ENCODE measurements at places on chromosomes 2 and 18.

GRCh38 chr2:107595285-107595684 is 231.4 kb upstream of the RGPD4 start:
- no peak for DNase-seq

DNA sequence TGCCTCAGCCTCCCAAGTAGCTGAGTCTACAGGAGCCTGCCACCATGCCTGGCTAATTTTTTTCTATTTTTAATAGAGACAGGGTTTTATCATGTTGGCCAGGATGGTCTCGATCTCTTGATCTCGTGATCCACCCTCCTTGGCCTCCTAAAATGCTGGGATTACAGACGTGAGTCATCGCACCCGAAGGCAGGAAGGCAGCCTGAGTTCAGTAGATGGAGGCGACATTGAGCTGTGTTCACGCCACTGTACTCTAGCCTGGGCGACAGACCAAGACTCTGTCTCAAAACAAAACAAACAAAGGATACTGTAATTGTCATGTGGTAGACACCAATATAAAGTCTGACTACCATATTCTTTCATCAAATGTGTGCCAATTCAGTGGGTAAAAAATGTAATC is 500.9 kb upstream of the DSEL start:
- no peak for DNase-seq

- no peak for DNase-seq
Measured at GRCh38 chr18:44602845-44603244, 77.8 kb upstream of the SETBP1 start.

- no peak for DNase-seq
Measured at GRCh38 chr2:65722028-65722778, 289.8 kb upstream of the SPRED2 start.

GRCh38 chr2:68689553-68690537 is 44.8 kb upstream of the ARHGAP25 start:
- no peak for DNase-seq

DNA sequence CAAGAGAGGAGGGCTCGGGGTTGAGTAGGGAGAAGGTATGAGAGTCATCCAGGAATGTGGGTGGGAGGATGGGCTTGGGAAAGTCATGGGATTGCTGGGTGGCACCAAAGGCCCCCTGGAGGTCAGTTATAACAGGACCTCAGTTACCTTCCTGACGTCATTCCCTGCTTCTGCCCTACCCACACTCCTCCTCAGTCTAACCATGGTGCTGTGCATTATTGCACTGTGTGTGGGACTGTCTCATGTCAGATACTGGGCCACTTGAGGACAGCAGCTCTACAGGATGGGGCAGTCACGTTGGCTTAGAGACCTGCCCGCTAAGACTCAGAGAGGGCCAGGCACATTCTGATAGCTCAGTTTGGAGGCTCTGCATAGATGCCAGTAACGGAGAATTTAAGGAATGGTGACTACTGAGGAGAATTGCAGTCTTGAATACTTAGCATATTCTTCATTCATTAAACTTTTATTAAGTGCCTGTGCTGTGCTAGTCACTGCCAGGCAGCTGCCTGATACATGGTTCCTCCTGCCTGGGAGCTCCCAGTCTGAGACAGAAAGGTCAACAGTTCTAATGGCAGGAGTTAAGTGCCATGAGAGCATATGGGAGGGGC is 90.5 kb downstream of the LAMA3 start:
- DNase-seq: no peak

DNA sequence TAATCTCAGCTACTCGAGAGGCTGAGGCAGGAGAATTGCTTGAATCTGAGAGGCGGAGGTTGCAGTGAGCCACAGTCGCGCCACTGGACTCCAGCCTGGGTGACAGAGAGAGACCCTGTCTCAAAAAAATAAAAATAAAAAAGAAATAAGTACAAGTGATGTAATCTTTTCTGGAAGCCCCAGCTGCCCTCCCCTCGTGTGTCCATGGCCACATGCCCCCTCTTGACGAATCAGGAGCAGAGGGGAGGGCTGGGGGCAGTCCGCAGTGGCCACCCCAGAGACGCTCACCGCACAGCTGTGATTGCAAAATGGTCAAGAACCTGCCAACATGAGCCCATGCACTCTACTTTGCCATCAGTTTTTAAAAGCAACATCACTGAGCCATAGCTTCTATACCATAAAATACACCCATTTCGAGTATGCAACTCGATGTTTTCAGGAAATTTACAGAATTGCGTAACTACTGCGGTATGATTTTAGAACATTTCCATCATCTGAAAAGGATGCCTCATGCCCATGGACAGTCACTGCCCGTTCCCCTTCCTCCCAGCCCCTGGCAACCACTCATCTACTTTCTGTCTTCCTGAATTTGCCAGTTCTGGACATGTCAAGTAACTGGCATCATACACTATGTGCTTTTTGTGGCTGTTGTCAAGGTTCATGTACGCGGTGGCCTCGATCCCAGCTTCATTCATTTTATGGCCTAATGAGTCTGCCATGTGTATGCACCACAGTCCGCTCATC is 88.1 kb downstream of the NDUFA10 start:
- DNase-seq: no peak

- DNase-seq: no peak
Measured at GRCh38 chr2:234373060-234373459, 123.8 kb downstream of the ARL4C start.

- peak; percentile 34 for DNase-seq
Measured at GRCh38 chr2:240452462-240453256, 17.2 kb downstream of the GPC1 start.

- no peak for DNase-seq
Measured at GRCh38 chr2:98801286-98801685, 70.4 kb upstream of the MGAT4A start.

- no peak for DNase-seq
Measured at GRCh38 chr18:76948345-76948744, 126.0 kb downstream of the ZNF236 start.

DNA sequence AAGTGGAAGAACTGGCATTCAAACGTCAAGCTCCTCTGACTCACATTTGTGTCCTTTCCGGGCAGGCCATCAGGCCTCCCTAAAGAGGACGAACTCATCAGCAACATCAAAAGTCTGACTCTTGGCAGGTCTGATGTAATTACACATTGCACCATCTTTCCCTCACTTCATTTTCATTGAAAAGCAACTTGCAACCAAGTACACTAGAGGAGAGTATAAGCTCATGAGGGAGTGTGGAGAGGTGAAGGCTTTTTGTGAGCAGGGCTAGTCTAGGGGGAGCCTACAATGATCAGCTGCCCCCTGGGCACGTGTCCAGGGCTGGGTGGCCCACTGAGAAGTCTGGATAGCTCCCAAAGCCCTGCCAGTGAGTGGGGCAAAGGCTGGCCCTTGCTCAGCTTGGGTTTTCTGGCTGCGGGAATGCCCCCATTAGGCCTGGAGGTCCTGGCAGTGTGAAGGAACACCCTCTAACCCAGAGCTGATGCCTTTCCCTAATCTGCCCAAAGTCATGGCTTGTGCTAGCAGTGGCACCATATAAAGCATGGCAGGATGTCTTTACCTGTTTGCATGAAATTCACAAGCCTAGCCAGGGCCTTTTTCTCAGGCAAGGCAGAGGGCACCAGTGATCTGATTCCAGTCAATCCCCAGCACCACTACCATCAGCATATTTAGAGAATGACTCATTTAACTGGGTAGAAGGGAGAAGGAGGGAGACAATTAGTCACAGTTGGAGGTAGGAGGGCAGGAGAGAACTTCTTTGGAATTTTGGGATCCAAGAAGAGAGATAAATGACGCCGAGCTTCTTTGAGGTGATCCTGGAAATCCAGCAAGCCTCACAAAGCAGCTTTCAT is 8.5 kb upstream of the DAW1 start:
- no peak for DNase-seq

GRCh38 chr2:216430811-216431530 is 18.7 kb downstream of the SMARCAL1 start:
- DNase-seq: no peak

DNA sequence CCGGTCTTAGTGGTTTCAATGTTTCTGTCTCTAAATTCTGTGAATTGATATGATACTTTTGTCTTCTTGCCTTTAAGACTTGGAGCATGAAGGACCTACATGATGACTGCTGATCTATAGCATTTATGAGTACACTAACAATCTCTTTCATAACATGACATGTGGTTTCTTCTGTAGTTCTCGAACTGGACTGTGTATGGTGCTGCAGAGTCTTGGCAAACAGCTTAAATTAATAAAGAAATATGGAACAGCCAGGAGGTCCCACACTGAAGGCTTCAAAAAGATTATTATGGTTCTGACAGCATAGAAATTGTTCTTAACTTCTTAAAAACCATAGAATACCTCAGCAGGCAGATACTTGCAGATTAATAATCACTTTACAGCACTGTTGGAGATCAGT is 145.0 kb downstream of the DCC start:
- DNase-seq: no peak

DNA sequence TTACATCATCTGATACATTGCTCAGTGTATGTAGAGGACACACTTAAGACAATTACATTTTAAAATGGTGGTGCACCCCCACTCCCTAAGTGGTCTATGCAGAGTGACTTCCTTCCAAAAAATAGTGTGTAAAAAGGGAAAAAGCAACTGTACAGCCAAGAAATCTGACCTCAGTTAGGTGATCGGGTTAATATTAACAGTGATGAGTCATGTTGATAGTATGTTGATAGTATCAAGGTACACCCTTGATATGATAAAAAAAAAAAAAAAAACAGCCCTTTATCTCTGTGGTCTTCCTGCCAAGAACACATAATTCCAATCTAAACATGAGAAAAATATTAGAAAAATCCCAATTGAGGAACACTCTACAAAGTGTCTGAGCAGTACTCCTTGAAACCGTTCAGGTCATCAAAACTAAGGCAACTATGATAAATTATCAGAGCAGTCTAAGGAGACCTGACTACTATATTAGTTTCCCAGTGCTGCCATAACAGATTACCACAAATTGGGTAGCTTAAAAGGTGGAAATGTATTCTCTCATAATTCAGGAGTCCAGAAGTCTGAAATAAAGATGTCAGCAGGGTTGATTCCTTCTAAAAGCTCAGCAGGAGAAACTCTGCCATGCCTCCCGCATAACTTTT is 171.9 kb downstream of the ARHGAP28 start:
- DNase-seq: no peak

GRCh38 chr2:186551323-186552050 is 38.4 kb upstream of the ITGAV start:
- DNase-seq: no peak

DNA sequence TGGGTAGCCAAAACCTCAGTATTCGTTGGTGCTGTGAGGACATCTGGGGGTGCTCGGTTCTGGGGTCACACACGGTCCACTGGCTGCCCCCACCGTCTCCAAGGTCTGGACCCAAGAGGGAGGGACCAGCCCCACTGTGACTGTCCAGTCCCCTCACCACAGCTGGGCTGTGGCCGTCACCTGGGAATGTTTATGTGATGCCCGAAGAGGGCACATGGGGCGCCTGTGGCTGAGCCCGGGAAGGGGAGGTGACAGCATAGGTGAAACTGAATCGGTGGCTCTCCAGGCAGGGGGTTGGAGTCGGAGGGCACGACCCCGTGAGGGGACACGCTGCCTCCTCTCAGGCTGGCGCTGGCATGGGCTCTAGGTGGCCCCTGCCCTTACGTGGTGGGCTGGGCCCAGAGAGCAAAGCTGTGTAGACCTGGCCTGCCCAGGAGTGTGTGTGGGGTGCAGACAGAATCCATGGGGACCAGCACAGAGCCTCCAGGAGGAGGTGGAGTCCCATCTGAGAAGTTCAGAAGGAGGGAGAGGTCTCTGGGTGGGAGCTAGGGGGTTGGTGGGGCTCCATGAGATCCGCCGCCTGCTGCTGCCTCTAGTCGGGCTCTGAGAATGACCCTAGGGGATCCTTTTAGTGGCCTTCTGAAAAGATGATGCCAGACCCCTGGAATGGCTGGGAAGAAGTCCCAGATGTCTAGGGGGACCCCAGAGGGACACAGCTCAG is 1.8 kb downstream of the BOK start:
- DNase-seq: no peak

GRCh38 chr2:53786352-53786704 is 425 bp downstream of the ASB3 start:
- no peak for DNase-seq

GRCh38 chr18:11996190-11996754 is 15.0 kb downstream of the IMPA2 start:
- no peak for DNase-seq

DNA sequence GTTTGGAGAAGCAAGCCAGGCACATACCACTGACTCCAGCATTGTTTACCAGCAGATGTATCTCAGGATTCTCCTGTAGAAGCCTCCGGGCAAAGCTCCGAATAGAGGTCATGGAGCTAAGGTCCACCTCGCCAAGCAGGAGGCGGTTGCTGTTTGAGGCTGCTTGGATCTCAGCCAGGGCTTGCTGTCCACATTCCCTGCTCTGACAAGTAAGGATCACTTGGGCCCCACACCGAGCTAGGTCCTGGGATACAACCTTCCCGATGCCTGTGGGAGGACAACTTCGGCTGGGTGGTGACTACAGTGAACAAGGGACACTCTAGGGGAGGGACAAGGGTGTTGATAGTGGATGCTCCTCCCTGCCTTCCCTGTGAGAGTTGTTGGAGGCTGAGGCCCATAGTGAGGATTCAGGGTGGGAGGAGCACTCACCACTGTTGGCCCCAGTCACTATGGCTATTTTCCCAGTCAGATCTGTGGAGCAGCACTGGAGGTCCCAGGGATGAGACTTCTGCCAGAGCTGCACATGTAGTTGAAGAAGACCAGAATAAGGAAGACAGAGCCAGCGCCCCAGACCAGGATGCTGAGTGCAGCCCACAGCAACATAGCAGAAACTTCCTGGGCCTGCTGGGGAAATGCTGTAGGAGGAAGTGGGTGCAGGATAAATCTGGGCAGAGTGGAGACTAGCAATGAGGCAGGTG is 8.3 kb downstream of the C2orf81 start:
- DNase-seq: no peak

DNA sequence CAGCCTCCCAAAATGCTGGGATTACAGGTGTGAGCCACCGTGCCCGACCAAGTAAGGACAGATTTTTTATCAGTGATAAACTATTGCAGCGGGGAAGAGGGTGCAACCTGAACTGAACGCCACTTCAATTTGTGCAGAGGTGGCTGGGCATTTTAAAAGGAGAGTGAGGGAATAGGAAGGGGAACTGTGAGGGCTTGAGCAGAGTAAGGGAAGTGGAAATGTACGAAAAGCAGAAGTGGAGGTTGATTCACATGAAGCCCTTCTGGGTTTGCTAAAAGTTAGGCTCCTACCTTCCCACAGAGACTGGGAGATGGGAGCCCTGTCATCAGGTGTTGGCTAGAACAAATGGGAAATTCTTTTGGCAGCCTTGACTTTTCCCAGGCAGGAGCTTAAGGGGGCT is 6.1 kb downstream of the STK11IP start:
- DNase-seq: no peak

- peak; percentile 86 for DNase-seq
Measured at GRCh38 chr2:187826023-187826422, 271.8 kb upstream of the TFPI start.

- DNase-seq: no peak
Measured at GRCh38 chr2:239607517-239608191, 206.8 kb upstream of the HDAC4 start.

All from NCI-H446 (cell line).